ENCODE measurements at places on chromosomes 5 and 9.

- no peak for DNase-seq
These were observed 213.8 kb downstream of the MLLT3 start for GRCh38 chr9:20408513-20408912.

DNA sequence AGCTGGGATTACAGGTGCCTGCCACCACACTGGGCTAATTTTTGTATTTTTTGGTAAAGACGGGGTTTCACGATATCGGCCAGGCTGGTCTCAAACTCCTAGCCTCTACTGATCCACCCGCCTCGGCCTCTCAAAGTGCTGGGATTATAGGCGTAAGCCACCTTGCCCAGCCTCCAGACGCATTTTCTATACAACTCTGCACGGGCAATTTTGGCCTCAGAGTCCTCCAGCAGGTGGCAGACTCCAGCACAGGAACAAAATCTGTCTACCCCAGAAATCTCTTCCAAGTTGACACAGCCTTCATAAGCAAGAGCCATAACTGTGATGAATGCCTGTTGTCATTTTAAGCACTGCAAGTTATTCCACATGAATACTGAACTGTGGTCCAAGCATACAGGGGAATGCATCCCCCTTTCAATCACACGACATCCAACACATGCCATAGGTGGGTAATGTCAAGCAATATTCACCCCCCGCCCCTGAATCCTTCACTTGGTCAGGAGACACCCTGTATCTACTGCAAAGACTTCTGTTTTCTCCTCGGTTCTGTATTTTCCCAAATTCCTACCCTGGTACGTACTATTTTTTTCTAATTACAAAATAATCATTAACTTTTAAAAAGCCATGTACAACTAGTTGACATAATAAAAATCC lies 50.8 kb downstream of the ALDH7A1 start:
- no peak for DNase-seq

DNA sequence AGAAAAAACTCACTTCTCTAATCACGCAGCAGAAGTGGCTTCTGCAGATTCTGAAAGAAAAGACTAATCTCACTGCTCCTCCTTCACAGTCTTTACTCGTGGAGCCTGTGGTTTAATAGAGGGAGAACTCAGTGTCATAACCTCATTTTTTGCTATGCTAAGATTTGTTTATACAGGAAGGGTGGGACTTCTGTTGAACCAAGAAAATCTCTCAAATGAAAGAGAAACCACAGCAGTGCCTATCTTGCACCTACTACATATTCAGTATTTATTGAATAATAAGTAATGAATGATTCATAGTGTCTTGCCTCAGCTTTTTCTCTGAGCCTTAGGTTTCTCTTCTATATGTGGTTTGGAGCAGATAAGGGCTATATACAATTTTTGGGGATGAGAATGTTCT lies 136.1 kb upstream of the DMAC1 start:
- DNase-seq = no peak

DNA sequence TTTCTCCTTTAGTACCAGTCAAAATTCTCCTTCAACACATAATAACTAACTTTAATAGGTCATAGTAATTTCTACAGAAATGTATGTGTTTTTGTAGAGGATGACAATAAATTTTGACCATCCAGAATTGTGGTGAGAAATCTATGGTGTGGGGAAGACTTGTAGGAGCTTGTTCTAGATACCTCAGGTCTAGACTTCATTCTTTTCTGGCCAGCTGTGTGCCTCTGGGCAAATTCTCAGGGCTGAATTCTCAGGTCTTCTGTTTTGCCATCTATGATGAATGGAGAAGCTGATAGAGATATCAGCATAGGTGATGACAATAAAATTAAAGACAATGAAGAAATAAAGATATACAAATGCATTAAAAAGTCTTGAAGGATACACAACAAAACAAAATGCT lies 298.6 kb upstream of the MEF2C start:
- DNase-seq = no peak

- no peak for DNase-seq
These were observed 372.3 kb downstream of the CDH18 start for GRCh38 chr5:19615661-19616060.

GRCh38 chr9:35164711-35165110 lies 2.9 kb downstream of the UNC13B start:
- no peak for DNase-seq

DNA sequence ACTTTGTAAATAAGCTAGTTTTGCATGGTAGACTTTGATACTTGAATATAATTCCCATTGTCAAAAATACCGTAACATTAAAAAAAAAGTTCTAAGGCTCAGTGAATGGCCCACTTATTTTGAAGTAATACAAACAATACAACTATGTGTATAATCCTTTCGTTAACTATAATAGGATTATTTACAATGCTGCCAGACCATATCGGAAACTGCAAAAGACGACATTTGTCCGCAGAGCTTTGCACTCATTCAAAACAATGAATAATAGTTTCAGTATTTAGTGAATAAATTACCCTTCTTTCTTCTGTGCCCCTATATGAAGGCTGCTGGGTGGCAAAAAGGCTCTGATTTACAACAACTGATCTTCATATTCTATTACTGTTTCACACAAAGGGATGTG lies 121.8 kb downstream of the DROSHA start:
- DNase-seq = no peak

DNA sequence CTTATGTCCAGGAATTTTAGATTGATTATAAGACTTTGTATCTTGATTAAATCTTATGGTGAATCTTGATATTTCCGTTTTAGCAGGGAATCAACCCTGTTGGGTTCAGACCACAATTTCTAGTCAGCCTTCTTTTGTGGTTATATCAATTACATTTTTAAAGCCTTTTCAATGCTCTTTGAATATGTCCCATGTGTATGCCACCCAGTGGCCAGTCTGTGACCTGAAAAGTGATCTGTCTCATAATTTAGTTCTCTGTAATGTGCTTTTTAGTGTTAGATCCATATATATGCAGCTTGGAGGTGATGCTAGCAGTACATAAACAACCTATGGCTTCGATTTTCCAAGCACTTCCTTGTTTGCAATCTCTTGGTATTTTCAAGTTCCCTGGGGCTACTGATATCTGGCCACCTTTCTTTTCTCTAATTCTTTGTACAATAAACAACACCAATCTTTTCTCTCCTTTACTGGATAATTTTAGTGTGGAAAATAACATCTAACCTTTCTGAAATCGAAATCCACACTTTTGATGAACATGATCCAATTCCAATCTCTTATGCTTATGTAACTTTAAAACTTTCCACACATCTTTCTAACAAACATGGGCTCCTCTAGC lies 28.8 kb downstream of the PDE8B start:
- no peak for DNase-seq

DNA sequence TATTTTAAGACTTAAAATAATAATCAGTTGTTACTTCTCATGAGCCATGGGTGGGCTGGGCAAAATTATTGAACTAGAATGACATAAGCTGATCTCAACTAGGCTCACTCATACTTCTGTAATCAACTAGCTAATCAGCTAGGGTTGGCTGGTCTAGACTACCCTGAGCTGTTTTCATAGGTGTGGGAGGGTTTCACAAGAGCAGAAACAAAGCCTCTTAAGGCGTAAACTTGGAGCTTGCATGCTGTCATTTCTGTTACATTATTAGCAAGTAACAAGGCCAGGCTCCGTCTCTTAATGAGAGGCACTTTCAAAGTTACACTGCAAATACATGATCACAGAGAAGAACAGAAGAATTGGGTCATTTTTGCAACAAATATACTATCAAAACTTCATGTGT lies 57.2 kb upstream of the GHR start:
- DNase-seq = no peak

GRCh38 chr5:74021126-74021525 lies 395.1 kb downstream of the ARHGEF28 start:
- no peak for DNase-seq

DNA sequence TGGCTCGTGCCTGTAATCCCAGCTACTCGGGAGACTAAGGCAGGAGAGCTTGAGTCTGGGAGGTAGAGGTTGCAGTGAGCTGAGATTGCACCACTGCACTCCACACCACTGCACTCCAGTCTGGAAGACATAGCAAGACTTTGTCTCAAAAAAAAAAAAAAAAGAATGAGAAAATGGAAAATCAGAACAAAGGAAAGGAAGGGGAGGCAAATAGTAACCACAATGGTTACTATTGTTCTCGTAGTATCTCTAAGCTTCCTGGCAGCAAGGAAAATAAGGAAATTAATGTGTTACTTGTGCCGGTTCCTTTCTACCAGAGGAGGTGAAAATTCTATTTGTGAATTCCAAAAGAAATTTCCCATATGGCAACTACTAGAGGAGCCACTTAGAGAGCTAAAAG lies 48.5 kb upstream of the BNC2 start:
- no peak for DNase-seq

GRCh38 chr5:142151436-142152383 lies 43.1 kb downstream of the NDFIP1 start:
- peak; percentile 16 for DNase-seq

- peak; percentile 16 for DNase-seq
These were observed 89.0 kb upstream of the MAP1B start for GRCh38 chr5:72018143-72018803.

- DNase-seq = no peak
These were observed 15.1 kb upstream of the HSDL2 start for GRCh38 chr9:112364761-112365160.

DNA sequence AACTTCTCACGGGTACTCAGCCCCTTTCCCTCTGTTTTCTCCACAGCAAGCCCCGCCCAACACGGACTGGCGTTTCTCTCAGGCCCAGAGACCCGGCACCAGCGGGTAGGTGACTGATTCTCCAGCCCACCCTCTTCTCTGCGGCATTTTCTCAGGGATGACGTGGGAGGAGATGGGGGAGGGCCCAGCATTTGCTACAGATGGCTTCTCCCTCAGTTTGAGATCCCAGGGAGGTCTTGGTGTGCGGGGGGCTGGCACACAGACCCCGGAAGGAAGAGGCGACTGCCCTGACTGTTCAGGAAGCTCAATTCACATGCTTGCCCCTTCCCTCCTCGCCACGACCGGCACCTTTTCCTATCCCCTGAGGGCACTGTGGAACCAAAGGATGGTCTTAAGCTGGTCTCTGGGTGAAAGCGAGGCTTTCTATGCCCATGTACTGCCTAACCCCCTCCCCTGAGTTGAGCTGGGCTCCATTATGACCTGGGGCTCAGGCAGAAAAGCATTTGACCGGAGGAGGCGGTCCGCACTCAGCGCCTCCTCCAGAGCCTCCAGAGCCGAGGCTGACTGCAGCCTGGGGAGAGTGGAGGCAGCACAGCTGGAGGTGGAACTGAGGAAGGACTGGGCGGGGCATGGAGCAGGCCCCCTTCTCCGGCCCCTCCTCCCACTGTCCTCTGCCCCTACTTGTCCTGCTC lies 6.0 kb downstream of the PCDHGC5 start:
- DNase-seq = no peak

DNA sequence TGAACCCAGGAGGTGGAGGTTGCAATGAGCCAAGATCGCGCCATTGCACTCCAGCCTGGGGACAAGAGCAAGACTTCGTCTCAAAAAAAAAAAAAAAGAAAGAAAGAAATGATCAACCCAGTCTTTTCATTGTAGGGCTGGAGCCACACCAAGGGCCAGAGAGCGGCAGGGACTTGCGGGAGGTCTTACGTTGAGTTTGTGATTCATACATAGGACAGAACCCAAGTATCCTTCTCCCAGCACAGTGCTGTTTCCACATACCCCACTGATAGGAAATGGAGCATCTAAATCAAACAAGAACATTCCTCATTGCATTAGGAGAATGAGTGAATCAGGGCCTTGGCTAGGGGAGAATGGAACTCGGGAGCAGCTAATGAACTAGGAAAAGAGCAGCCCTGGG lies 3.5 kb upstream of the TNIP1 start:
- no peak for DNase-seq

DNA sequence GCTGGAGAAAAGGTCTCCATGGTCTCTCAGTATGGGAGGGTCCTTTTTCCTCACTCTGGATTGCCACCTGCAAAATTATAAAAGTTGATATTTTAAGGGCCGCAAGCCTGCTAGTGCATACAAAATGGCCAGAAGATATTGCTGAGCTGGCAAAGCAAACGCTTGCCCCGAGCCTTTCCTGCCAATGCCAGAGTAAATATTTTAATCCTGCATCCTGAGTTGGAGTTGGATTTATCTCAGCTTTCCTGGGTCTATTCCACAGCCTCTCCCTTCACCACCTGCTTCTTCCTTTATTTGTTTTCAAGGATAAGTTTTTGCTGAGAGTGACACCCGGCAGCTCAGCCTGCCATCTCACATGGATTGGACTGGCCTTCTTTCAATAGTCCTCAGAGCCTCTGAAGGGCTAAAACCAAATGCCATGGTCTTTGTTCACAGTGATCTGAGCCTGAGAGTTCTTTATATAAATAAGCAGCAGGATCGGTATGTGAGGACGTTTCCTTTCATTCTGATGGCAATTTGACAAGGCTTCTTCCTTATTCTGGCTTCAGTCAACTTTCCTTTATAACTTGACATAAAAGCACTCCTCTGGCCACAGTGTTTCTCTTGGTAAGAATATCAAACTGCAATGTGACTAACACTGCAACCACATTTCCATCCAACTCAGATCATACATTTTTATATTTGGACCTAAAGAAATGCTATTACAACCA lies 170.1 kb downstream of the ADAMTS12 start:
- DNase-seq = no peak

DNA sequence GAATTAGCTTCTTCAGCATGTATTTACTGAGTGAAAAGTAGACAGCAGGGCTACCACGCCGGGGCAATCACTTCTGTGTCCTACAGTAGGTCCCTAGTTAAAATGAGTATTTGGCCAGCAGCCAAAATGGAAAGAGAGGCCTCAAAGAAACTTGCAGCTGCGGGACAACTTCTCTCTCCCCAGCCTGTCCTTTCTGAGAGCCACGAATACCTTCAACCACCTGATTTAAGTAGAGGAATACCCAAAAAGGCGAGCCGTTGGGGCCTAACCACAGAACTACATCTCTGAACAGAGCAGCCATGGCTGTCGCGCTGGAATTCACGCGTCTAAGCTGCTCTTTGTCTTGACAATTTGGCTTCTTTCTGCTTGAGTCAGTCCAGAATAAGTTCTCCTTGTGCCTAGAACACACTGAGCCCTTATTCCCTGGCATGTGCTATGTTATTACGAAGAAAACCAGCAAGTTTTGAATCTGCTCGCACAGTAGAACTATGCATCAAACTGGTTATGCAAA lies 43.8 kb upstream of the GOLPH3 start:
- DNase-seq = no peak

GRCh38 chr9:131279863-131280570 lies 3.7 kb upstream of the FAM78A start:
- no peak for DNase-seq

DNA sequence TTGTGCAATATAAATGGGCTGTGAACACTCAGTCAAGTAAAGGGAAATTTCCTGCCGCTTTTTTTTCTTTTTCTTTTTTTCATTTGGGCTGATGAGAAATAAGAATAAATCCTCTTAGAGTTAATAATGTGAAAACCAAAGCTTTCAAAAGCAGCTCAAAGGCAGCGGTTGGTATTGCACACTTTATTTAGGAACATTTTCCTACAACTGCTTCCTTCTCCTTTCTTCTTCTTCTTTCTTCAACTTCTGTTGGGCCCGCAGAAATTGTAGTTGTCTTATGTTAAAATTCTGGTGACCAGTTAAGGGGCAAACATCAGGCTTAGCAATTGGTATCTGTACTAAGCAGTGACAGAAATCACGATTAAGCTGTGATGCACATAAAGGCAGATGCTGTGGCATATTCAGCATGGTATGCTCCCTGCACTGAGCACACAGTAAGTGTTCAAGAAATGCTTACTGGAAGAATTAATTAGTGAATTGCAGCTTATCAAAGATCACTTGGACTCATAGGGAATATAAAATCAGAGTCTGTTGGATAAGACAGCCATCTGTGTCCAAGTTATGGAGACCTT lies 85.4 kb downstream of the ANKRD55 start:
- no peak for DNase-seq
